SJSA1 (cell line): ENCODE measurements at places on chromosomes 4 and X.
A peak's percentile ranks its signal among the peaks of the same experiment; 100 is the strongest.

- DNase-seq, result no peak
Observed at GRCh38 chrX:153423652-153424051, 12.4 kb downstream of the ZFP92 start.

DNA sequence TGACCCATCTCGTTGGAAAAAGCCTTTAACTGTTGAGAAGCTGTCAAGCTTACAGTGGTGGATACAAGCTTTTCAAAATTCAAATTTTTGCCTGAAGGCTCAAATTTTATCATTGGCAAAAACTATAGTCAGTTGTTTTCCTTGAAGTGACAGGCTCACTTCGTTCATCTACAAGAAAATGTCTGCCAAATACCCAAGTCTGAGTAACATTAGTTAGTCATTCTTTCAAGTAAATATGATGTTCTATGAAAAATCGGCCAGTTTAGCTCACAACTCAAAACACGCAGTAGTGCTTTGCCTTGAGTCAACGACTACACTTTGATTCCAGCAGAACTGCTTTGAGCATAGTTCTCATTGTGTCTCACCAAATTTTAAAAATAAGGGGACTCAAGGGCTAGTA is 170.3 kb upstream of the MAMLD1 start:
- no peak for DNase-seq

GRCh38 chrX:55342533-55343501 is 78.1 kb upstream of the PAGE3 start:
- DNase-seq, result no peak

- DNase-seq, result no peak
Observed at GRCh38 chr4:29553846-29554245, 1166.3 kb upstream of the PCDH7 start.

GRCh38 chr4:156999175-156999517 is 27.5 kb upstream of the PDGFC start:
- DNase-seq, result peak; percentile 93
